ENCODE measurements at places on chromosomes 16 and 17. TPM values are rescaled to one million over a fixed set of nuclear protein-coding genes. Genes with fewer than 3 reads are reported as not detected.

DNA sequence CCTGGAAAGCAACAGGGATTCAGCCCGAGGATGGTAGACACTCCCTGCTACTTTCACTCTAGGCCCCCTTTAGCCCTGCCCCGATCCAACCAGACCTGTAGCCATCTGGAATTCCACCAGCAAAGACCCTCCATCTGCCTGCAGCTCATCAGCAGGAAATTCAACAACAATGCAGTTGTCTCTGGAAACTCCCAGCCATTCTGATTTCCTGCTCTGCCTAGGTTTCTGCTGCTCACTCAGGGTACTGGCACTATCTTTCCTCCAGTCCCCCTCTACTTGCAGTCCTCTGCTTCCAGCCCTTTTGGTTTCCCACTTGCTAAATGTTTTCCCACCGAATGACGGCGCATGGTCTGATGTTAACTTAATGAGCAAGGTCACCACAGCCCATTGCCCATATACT, 2.7 kb upstream of the SP6 start:
- no peak for DNase-seq

DNA sequence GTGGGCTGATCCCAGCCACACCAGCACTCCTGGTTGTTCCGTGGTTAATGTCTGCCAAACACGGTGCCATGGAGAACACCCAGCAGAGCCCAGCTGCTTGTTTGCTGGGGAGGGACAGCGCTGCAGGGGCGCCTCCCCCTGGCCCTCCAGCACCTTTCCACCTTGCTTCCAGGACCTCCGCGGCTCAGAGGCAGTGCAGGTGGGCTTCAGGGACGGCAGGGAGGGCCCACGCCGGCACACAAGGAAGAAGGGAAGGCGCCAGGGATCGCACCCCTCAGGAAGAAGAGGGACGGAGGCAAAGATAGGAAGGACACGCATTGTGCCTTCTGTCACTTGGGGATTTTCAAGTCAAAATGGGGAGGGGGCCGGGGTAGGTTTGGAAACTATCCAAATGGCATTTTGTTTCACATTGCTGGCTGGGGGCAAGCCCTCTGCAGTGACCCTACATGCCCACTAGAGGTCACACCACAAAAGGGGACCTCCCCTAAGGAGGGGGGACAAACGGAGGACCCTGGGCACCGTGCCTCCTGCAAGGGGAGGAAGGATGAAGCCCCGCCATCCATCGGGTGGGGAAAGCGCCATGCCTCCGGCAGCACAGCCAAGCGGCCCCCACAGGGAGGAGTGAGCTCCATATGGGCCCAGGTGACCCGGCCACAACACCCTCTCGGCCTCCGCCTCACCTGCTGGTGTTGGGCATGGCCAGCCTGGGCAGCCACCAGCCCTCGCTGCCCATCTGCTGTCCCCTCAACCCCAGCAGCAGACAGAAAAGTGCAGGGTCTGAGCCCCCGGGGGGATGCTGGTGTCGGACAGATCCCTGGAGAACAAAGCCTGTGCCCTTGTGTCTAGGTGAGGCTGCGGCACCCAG, 7.5 kb upstream of the C16orf95 start:
- DNase-seq: peak; percentile 29

DNA sequence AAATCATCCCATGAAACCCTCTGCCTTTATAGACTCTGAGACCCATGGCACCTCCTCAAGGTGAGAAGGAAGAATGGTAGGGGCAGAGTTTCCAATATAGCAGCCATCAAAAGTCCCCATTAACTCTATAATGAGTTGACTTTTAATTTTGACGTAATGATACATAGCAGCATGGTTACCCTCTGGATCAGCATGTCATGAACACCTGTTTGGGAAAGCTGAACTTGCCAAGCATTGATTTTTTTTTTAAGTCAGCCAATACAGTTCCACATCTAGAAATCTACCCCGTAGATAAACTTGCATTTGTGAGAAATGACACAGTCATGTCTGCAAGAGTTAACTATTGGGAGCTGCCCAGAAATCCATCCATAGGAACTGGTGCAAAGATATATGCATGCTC, 191.8 kb downstream of the TMEM114 start:
- no peak for DNase-seq

DNA sequence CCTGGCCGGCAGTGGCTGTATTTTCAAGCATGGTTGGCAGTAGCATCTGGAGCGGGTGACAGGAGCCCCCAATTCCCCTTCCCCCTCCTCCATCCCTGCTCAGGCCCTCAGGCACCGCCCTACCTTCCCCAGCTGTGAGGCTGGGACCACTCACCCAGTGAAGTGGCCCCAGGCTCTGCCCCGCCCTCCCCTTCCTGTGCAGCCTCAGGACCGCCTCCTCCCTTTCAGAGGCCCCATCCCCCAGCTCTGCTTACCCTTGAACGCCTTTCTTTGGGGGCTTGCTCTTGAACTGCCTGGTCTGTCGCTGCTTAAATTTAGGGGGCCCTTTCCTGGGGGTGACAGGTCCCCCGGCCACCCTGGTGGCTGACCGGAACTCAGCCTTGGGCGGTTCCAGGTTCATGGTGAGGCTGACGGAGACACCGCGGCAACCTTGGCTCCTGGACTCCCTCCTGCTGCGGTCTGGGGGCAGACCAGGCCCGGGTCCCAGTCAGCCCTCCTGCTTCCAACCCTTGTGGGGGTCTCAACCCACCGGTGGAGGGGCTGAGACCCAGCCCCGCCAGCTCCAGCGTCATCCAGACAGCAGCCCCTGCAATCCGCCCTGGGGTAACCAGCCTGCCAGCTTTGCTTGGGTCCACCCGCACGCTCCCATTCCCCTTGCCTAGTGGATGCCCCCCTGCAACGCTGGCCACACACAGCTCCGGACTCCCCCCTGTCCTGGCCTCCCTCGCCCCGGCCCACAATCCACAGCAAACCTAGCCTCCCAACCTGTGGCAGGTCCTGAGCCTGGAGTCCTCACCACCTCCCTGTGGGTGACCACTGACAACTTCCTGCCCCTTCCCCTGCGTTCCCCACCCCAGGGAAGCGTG, 3.2 kb downstream of the PDE6G start:
- no peak for DNase-seq

GRCh38 chr16:12413393-12413792, 390.3 kb downstream of the CPPED1 start:
- DNase-seq: no peak

RPH3AL gene
- 4.9 TPM for total RNA-seq

GRCh38 chr17:37465069-37465616, 24.5 kb upstream of the DUSP14 start:
- no peak for DNase-seq

DNA sequence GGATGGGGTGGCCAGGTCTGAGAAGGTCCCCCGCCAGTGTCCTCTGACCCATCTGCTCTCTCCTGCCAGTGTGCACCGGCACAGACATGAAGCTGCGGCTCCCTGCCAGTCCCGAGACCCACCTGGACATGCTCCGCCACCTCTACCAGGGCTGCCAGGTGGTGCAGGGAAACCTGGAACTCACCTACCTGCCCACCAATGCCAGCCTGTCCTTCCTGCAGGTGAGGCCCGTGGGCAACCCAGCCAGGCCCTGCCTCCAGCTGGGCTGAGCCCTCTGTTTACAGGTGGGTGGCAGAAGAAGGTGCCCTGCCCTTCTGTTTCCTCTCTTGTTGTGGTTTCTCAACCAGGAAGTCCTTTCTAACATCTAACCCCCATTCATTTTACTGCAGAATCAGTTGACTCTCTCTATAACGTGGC, 7.1 kb downstream of the ERBB2 start:
- no peak for DNase-seq

NTN3 gene
- 3.0 TPM for total RNA-seq

FNDC8 gene
- not detected for total RNA-seq

DNA sequence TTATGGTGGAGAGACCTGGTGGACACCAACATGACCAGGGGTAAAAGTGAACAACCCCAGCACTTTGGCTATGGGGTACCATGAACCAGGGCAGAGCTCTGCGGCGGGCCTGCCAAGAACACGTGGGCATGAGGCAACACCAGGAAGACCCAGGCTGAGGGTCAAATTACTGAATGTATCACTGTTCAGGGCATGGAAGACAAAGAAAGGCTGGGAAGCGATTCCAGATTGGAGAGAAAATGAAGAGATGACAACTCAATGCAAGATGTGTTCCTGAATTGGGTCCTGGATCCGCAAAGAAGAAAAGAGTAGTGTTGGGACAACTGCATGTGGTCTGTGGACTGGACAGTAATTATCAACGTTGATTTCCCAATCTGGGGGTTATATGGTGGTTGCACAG, 19.8 kb downstream of the SPHK1 start:
- DNase-seq: no peak

DNA sequence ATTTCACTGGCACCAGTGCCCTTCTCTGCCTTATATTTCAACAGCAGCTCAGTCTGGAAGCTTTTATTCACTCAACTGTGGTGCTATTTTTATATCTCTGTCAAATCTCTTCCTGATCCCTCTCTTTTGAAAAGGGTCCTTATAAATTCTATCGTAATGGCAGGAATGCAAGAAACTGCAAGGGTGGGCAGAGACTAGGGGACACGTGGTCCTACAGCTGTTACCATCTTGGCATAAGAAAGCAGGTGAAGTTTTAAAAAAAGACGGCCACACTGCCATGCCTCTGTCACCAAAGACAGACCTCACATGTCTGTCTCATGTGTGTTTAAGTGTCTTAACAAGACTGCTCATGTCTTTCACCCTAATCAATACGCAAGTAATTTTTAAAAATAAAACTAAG, 368.4 kb upstream of the CDH11 start:
- no peak for DNase-seq

DNA sequence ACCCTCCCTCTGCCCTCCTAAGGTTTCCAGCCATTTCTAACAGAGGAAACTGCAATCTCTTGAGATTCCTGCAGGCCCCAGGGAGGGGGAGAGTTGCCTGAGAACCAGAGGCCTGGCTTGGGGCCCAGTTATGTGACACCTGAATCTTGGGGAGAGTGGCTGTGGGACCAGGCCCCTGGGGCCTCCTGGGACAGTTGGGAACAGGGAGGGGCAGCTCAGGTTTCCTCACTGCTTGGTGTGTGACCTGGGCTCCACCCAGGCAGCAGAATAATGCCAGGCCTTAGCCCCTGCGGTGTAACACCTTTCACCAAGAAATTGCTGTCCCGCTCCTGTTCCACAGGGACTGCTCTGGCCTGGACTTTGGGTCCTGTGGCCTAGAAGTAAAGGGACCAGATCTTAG, 44.3 kb upstream of the CRHR1 start:
- no peak for DNase-seq

- DNase-seq: no peak
Measured at GRCh38 chr16:70402916-70403659, 35.8 kb downstream of the ST3GAL2 start.

STAT5B gene
- 27.2 TPM for total RNA-seq

DNA sequence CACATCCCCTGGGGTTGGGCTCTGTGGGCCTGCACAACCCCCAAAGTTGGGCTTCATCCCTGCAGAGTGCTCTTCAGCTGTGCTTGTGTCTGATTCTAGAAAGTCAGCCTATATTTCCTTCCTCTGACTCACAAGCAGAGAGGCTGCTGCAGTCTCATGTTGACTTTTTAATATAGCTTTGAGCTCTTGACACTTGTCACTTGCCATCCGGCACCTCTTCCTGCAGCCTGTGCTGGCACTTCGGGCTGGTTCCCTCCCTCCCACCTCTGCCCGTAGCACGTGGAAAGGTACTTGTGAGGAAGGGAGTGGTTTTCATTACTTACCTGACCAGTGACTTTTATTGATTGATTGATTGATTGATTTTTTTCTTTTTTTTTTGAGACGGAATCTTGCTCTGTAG, 19.0 kb upstream of the JPT2 start:
- DNase-seq: no peak

GRCh38 chr16:67846063-67846319, 742 bp upstream of the NUTF2 start:
- no peak for DNase-seq

- DNase-seq: no peak
Measured at GRCh38 chr17:77037943-77038342, 102.8 kb upstream of the SEC14L1 start.

- DNase-seq: no peak
Measured at GRCh38 chr17:82152114-82152513, 54.1 kb upstream of the FASN start.

DNA sequence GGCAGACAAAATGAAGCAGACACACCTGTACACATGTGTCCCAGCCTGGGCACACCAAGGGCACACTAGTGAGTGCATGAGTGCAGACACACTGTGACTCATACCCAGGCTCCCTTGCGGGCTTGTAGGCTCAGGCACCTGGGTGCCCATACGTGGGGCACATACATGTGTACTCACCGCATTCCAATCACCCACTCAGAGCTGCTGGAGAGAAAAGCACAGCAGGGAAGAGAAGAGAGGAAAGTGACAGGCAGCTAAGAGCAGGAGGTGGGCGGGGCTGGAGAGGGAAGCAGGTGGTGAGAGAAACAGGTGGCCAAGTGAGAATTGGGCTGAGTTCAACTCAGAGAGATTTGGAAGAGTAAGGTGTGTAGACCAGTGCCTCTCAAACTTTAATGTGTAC, 54.0 kb downstream of the TMEM132E start:
- no peak for DNase-seq

DNA sequence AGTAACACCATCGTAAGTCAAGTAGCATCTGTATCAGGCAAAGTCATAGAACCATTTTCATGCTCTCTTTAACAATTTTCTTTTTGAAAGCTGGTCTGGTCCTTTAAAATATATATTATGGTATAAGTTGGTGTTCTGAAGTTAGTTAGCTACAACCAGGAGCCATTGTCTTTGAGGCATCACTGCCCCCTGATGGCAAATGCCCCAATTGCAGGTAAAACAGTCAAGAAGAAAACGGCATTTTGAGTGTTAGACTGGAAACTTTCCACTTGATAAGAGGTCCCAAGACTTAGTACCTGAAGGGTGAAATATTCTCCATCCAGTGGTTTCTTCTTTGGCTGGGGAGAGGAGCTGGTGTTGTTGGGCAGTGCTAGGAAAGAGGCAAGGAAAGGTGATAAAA, 14.1 kb downstream of the TP53 start:
- no peak for DNase-seq

DNA sequence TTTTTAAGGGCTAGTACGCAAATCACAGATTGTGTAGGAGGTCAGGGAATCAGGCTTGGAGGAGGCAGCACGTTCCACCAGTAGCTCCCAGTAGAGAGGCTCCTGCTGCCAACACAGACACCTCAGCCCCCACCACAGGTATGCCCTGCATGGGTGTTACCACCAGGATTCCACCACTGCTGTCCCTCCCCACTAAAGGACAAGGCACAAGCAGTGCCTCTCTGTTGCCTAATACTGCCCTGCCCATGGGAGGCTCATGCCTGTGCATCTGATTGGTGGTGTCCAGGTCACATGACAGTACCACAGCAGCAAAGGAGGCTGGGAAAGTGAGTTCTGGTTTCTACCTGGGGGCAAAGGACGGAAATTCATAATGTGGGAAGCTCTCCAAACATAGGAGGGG, 33.6 kb upstream of the CACNG4 start:
- no peak for DNase-seq

FOXC2 gene
- 9.6 TPM for total RNA-seq

GRCh38 chr16:30184096-30184890, 891 bp downstream of the CORO1A start:
- no peak for DNase-seq

GRCh38 chr17:6041246-6041645, 28.9 kb upstream of the WSCD1 start:
- DNase-seq: no peak

GRCh38 chr17:64218066-64218465, 45.0 kb downstream of the TEX2 start:
- DNase-seq: no peak

KRTAP4-4 gene
- total RNA-seq: not detected

Data from spinal cord (tissue), 10 donors.